H4 (cell line): ENCODE measurements at places on chromosomes 5 and 9. TPM values are rescaled to one million over a fixed set of nuclear protein-coding genes. Genes with fewer than 3 reads are reported as not detected.

- DNase-seq: no peak
These were observed 166.0 kb downstream of the CDH9 start for GRCh38 chr5:26872337-26872736.

The LHX6 gene
- total RNA-seq: 0.90 and 1.4 TPM in 2 replicates

DNA sequence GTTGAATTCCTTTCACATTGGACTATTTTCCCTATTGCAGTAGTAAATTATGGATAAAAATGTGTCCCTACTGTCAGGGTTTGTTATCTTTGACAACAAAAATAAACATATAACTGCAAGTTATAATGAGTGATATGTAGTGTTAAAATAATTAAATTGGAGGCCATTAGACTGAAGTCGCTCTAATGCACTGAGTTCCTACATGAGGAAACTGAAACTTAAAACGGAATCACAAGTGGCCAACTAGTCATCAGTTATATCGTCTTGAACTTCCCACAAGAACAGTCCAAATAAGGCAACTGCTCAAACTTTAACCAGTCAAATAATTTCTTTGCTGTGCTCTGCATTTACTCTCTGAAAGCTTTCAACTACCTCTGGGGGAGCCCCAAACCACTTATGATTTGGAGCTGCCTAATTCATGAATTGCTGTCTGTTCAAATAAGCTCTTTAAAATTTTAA, 2.1 kb upstream of the IFT74 start:
- DNase-seq: no peak

- DNase-seq: no peak
These were observed 138.2 kb downstream of the TLE4 start for GRCh38 chr9:79709743-79710674.

- no peak for DNase-seq
These were observed 4.3 kb upstream of the IFNK start for GRCh38 chr9:27519466-27520465.
